ENCODE measurements at places on chromosomes 7 and 10. TPM values are rescaled to one million over a fixed set of nuclear protein-coding genes. Genes with fewer than 3 reads are reported as not detected.

DNA sequence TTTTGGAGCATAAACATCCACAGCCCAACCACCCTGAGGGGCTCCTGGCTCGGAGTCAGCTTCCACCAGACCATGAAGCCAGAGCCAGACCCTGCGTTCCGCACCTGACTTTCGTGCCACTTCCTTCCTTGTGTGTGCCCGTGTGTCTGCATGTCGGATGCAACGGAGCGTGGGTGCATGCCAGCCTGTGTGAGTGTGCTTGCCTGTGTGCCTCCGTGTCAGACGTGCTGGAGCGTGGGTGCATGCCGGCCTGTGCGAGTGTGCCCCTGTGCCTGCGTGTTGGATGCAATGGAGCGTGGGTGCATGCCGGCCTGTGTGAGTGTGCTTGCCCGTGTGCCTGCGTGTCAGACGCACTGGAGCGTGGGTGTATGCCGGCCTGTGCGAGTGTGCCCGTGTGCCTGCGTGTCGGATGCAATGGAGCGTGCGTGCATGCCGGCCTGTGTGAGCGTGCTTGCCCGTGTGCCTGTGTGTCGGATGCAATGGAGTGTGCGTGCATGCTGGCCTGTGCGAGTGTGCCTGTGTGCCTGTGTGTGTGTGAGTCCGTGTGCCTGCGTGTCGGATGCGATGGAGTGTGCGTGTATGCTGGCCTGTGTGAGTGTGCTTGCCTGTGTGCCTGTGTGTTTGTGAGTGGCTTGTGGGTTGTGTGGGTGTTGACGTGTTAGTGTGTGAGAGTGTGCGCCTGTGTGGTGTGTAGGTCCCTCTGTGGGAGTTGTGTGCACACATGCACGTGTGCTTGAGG lies 28.1 kb upstream of the KNDC1 start:
- no peaks in the 10 kb centered on the region for H3K4me1 ChIP-seq
- H3K27ac ChIP-seq, result no peak overlapping the region
- H3K36me3 ChIP-seq, result no peaks in the 10 kb centered on the region
- no peaks in the 10 kb centered on the region for H3K27me3 ChIP-seq
- no peak overlapping the region for H3K4me3 ChIP-seq

DNA sequence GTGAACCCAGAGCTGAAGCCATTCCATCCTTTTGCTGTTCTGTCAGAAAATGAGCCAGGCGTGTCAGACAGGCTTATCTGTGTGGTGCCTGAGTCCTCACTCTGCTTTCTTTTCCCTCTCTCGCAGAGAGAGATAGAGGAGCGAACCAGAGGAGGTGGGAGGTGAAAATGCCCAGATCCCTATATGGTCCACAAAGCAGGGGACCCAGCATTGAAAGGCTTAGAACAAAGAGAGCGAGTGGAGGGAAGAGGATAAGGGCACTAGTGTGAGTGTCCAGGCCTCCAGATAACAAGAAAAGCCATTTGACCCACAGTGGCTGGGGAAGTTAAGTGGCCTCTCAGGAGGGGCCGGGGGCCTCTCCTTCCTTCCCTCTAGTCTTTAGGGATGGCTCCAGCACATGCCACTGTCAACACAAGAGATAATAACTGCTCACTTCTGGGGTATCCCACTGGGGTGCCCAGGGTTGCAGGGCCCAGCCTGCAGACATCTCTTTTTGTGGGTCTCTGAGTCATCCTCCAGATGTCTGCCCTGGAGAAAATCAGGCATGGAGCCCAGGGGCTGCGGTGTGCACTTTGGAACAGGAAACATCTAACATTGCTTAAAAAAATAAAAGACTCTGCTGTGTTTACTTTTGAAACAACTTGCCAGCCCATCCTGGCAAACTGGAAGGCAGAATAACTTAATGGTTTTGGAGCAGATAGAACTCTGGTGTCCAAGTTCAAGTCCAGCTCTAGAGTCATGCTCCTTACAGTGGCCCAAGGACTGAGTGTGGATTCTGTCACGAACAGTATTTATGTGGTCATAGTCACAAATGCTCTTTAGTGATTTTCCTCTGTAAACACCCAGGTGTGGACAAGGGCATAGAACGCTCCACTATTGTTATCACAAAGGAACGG lies 189.5 kb downstream of the CXCL12 start:
- no peaks in the 10 kb centered on the region for H3K36me3 ChIP-seq
- peak; percentile 44 for DNase-seq
- H3K27me3 ChIP-seq, result no peaks in the 10 kb centered on the region
- H3K4me1 ChIP-seq, result 0 out of 2 replicates have a peak, but pooled peaks cover 3% of the 10 kb centered on the region
- H3K27ac ChIP-seq, result 0 out of 2 replicates have a peak overlapping the region, but pooled peaks have one; percentile 12
- no peak overlapping the region for H3K4me3 ChIP-seq

GRCh38 chr7:84191842-84192241 lies 2.7 kb downstream of the SEMA3A start:
- H3K27ac ChIP-seq, result no peak overlapping the region
- peak overlapping the region; percentile 78 for H3K4me3 ChIP-seq
- peaks cover 14% of the 10 kb centered on the region for H3K4me1 ChIP-seq
- H3K36me3 ChIP-seq, result no peaks in the 10 kb centered on the region
- DNase-seq, result no peak

GRCh38 chr7:100875356-100875751 lies 451 bp downstream of the SRRT start:
- H3K4me3 ChIP-seq, result peak overlapping the region; percentile 72
- no peaks in the 10 kb centered on the region for H3K27me3 ChIP-seq
- H3K27ac ChIP-seq, result peak overlapping the region; percentile 90

GRCh38 chr10:42971251-42971599 lies 105.6 kb upstream of the RET start:
- H3K4me1 ChIP-seq, result no peaks in the 10 kb centered on the region
- no peaks in the 10 kb centered on the region for H3K36me3 ChIP-seq
- no peaks in the 10 kb centered on the region for H3K27me3 ChIP-seq
- DNase-seq, result no peak
- no peak overlapping the region for H3K27ac ChIP-seq

The ANKRD30A gene
- total RNA-seq, result not detected

Measured in SJCRH30 (cell line).